ENCODE measurements at places on chromosomes 1 and 21.

DNA sequence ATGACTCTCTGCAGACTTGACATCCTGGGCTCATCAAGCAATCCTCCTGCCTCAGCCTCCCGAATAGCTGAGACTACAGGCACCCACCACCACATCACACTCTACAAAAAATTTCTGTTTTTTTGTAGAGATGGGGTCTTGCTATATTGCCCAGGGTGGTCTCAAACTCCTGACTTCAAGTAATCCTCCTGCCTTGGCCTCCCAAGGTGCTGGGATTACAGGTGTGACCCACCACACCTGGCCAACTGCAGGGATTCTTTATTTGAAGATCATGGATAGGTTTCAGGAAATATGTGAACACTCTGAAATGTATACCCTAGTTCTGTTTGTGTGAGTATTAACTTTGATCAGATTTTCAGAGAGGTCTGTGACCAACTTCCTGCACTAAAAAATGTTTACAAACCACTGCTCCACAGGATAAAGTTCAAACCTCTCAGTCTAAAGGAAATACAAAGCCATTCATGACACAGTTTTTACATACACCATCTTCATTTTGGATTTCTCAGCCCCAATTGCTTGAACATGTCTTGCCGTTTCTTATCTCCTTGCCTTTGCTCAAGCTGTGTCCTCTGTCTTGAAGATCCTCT lies 252.3 kb upstream of the FGGY start:
- DNase-seq = no peak

DNA sequence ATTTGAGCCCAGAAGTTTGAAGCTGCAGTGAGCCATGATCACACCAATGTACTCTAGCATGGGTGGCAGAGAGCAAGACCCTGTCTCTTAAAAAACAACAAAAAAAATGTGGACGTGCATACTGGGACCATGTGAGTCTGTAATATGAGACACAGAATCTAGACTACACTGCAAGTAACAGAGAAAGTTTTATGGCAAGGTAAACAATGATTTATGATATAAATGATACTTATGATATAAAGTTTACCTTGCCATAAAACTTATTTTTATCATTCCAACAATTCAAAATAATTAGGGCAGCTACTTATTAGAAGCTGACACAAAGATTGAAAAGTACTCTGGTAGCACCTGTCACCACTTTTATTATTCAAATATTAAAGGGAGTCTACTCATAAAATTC lies 34.7 kb downstream of the WDR26 start:
- DNase-seq = no peak

GRCh38 chr1:163083690-163084089 lies 14.5 kb downstream of the RGS4 start:
- peak; percentile 56 for DNase-seq

GRCh38 chr1:204493145-204493983 lies 1.2 kb downstream of the PIK3C2B start:
- no peak for DNase-seq

- peak; percentile 6 for DNase-seq
These were observed 305.8 kb upstream of the ZP4 start for GRCh38 chr1:238196516-238196915.

Data from HFFc6 (cell line).